ENCODE measurements at places on chromosomes 12 and 14.

GRCh38 chr14:20515846-20516245 is 10.5 kb downstream of the RNASE10 start:
- no peak for DNase-seq

DNA sequence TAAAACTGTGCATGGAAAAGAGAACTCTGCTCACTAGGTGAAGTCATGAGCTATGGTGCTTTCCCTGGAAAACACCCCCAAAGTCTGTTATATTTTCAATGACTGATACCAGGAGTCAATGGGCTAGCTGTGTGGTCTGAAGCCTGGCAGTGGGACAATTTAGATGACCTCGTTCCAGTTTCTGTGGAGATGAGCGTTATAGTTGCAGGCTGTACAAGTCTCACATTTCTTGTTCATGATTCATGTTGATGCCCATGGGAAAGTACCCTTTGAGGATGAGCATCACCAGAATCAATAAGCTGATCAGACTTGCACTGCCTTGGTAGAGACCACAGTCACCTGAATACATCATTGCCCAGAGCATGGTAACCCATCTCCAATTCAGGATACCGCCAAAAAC is 70.7 kb downstream of the NOVA1 start:
- no peak for DNase-seq

GRCh38 chr14:58282925-58283593 is 15.3 kb upstream of the ARID4A start:
- no peak for DNase-seq

DNA sequence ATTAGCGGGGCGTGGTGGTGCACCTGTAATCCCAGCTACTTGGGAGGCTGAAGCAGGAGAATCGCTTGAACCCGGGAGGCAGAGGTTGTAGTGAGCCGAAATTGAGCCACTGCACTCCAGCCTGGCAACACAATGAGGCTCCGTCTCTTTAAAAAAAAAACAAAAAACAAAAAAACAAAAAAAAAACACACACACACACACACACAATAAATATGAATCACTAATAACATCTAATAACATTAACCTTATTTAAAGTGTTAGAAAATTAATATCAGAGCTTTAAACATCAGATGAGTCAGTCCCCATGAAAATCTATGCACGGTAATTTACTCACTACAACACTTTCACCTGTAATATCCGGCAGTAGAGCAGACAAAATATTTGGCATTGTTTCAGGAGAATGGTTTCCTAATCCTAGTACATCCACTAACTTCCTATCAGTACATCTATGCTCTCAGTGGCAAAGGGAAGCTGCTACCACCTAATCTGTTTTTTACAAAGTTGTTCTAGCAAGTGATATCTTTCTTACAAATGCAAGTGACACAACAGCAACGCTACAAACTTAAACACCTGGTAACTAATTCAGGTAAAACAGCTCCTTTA is 36.2 kb downstream of the MED13L start:
- DNase-seq, result no peak

DNA sequence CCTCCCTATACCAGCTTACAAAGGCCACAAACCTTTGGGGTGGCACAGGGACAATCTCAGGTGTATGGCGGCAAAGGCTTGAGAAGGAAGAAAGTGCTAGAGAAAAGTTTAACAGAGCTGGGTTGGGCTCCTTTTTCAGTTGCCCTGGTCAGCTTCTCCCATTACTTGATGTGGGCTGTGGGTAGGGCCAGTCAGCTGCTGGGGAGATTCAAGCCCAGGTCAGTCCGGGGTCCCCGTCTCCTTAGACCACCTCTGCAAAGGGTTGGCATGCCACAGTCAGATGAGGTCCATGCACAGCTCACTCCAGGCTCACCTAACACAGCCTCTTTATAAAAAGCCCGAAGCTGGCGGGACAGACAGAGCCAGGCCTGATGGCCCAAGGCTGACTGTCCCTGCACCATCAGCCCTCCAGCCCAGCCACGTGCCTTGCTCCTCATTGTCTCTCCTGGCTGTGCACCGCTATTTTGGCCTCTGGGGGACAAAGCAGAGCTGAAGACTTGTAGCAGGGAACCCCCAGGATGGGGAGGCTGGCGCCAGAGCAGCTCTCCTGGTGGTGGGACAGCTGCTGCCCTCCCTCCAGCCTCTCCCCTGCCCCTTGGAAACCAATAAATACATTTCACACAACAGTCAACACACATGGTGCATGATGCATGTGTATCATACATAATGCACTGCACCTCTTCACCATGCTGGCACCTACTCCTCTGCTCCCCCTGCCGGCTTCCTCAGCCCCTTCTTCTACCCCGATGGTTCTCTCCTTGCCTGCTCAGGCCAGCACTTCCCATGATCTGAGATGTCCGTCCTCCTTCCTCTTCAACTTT is 61.7 kb upstream of the DDX11 start:
- DNase-seq, result no peak

DNA sequence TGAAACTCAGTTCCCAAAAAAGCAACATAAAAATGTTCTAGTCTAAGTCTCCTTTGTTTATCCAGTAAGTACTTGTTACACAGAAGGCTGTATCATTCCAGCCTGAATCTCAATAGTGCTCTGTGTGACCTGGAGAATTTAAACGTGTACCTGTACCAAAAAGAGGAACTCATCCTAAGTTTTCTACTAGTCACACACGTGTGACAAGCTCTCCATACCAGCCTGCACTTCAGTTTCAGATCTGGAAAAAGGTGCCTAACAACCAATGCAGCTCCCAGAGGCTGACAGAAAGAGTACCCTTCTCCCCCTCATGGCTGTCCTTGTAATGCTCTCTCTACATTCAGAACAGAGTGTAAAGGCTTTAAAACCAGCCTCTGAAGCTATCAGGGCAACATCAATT is 27.4 kb downstream of the PPM1H start:
- no peak for DNase-seq

DNA sequence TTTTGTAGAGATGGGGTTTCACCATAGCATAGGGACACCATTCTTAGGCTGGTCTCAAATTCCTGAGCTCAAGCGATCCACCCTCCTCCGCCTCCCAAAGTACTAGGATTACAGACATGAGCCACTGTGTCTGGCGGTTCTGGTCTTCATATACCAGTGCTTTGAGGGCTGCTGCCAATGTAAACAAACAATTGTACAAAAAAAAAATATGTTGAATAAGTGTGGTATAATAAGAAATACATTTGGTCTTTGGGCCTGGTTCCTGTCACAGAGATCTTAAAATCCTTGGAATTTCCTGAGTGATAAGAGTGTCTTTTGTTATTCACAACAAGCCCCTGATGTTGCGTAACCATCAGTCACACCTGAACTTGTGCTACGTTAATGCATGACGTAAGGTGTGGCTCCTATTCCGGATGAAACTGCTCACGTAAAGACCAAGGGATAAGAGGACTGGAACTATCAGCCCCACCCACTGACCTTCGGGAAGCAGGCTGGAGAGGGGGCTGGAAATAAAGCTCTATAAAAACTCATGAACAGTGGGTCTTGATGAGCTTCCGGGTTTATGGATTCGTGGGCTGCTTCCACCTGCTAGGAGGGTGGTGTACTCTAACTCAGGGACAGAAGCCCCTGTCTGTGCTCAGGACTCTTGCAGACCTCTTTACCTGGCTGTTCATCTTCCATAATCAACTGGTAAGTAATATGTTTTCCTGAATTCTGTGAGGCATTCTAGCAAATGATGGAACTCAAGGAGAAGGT is 16.5 kb upstream of the RIMKLB start:
- no peak for DNase-seq

DNA sequence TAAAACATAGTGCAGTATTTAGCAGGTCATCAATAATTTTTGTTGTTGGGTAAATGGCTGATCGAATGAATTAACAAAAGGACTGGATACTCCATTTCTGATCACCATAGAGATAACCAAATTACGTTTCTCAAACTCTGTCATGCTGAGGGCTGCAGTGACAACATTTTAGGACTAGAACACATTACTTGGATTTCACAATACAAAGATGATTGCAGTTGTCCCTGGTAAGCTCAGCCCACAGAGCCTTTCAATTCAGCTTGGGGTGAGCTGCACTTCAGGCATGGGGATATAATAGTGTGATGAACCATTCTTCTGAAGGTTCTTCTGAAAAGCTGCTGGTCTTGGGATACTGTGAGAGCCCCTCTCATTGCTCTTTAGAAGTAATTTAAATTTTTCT is 74.3 kb downstream of the FAR2 start:
- DNase-seq, result no peak

DNA sequence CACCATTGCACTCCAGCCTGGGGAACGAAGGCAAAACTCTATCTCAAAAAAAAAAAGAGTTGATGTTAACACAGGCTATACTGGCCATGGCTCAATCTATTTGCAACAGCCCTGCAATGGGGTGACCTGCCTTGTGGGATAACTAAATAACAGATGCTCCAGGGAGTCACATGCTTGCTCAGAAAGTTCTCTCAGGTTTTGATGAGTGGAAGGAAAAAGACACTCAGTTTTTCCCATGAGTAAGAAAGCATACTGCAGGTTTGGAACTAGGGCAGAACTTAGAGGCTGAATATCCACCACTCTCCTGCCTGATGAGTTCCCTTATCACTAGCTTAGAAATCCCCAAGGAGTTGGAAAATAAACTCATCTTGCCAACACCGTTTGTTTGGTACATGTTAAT is 16.9 kb downstream of the WSB2 start:
- DNase-seq, result no peak

DNA sequence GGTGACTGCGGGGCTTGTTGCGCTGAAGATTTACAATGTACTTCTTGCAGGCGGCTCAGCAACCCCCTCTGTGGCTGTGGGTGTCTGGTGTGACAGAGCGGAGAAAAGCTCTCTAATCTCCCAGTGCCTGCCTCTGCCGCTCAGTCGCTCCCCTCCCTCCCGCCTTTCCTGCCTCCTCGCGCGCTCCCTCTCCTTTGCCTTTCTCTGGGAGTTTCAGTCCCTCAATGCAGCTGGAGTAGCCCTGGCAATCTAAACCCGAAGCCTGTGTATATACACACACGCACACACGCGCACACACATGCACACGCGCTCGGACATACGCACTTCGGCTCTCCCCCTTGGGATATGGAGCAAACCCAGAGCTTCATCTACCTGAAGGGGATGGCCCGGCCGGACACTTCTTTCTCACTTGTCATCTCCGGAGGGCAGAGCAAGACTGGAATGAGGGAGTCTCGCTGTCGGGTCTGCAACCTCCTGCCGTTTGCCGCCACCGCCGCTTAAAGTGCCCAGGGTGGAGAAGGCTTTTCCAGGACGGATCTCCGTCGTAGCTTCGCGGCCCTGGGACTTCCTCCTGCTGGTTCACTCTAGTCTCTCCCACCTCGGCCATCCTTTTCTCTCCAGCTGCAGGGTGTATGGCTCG is 599 bp upstream of the TRHDE start:
- DNase-seq, result no peak

- DNase-seq, result no peak
Observed at GRCh38 chr14:22341049-22341448, 248.0 kb downstream of the DAD1 start.

DNA sequence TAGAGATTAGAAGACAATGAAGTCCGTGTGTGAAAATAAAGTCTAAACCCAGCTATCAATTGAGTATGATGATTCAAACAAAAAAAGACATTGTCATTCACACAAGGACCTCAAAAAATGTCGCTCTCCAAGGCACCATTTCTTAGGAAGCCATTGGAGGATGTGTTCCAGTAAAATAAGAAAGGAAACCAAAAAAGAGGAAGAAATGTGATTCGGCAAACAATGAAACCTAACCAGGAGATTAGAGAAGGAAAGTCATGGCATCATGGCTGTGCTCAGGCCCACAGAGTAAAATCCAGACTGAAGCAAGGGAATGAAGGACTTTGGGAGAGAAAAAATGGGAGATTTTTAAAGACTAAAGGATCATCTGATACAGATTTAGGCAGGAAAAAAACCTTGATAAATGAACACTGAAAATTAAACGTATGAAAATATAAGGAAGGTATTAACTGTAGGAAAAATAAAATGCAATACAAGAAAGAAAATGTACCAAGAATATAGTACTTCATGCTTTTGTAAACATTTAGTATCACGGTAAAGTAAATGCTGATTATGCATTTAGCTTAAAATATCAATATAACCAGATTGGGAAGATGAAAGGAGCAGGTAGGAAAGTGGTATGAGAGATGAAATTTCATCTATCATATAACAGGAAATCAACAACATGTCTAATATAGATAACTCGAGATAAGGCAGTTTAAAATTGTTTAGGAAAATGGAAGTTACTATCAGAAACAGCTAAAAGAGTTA is 38.2 kb upstream of the MTHFD1 start:
- no peak for DNase-seq

DNA sequence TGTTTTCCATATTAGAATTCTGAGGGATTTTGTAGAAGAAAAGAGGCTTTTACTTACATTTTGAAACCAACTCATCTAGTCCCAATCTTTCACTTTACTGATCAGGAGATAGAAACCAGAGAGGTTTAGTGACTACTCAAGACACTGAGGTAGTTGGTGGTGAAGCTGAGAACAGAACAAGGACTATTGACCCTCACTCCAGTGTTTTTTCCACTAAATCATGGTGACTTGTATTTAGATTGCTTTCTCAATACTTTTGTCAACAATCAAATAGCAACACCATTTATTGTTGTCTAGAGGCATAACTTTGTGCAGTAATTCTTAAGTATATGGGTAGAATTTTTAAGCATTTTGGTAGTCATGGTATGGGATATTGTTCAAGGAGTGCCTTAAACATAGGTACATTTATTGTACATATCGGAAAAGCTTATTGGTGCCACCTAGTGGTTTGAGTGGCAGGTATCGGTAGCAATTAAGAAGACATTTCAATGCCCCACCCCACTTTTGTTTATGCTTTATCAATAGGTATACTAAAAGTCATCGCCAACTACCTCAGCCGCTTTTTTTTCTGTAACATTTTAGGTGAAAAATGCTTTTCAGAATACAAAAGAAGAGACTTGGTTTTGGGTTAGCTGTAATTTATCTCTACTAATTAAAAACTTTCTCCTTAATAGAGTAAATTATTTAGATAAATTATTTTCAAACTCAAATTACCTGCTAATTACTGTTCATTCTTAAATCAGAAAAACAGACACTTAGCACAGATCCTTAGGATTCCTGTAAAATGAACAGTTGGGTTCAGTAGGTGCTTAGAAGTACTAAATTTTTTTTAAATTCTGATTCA is 47.3 kb upstream of the PAWR start:
- no peak for DNase-seq

- no peak for DNase-seq
Observed at GRCh38 chr12:47034661-47035060, 44.8 kb upstream of the PCED1B start.

- no peak for DNase-seq
Observed at GRCh38 chr12:10025236-10025635, 5.2 kb upstream of the CLEC9A start.

DNA sequence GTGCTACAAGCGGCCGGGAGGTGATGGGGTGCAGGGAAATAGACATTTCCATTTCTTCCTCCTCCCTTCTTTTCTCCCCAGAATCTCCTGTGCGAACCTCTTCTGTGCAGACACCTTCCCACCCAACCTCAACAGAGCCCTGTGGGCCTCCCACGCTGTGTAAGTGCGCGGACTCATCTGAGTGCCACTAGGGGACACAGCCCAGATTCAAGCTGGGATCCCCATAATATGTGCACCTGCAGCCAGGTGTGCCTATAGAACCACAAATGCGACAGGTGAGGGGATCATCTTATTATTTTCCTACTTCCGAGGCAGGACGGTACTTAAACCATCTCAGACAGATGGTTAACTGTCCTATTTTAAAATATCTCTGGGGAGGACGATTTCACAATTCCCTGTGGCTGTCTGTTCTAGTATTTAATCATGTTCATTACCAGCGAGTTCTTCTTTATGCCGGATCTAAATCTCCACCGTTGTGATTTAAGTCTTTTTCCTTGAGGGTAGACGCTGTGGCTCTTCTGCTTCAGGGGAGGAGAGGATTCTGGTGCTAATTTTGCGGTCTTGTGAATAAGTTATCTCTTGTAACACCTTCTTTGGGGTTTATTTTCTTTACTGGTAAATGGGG is 17.2 kb upstream of the CACNA1C start:
- DNase-seq, result no peak

GRCh38 chr14:92507174-92507768 is 6.3 kb upstream of the RIN3 start:
- DNase-seq, result no peak

All from AG04450 (cell line).